ENCODE measurements at places on chromosomes 3 and 15.

- DNase-seq: no peak
Measured at GRCh38 chr3:161821591-161821990, 325.0 kb downstream of the OTOL1 start.

DNA sequence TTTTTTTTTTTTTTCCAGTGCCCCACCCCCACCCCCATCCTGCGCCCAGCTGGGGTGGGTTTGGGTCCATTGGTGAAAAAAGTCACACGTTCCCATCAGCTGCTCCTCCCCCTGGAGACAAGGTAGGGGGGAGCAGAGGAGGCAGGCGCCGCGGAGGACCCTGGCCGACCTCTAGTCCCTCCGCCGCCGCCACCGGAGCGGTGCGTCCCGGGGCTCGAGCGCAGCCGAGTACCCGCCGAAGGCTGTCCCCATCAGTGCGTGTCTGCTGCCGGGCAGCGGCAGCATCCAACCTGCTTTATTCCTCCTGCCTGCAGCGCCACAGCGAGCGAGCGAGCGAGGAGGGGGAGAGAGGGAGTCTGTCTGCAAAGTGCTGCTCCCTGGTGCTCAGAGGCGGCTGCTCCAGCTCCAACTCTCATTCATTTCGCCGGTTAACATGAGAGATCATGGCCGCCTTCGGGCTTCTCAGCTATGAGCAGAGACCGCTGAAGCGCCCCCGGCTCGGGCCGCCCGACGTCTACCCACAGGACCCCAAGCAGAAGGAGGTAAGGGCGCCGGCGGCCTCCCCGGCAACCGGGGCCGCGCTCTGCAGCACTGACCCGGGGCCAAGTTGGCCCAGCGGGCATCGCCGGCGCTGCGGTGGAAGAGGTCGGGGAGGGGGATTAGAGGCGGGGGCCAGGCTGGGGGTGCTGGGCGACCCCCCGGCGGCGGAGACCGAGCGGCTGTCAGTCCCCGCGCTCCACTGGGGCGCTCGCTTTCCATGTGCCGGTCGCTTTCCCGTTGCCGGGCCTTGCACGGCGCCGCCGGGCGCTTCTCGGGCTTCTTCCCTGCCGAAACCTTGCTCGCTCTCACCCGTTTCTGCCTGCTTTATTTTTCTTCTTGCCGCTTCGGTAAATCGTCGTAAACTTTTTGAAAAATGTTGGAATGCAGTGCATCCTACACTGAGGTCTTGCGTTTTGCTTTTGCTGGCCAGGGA, 1.3 kb downstream of the MED12L start:
- peak; percentile 78 for DNase-seq

DNA sequence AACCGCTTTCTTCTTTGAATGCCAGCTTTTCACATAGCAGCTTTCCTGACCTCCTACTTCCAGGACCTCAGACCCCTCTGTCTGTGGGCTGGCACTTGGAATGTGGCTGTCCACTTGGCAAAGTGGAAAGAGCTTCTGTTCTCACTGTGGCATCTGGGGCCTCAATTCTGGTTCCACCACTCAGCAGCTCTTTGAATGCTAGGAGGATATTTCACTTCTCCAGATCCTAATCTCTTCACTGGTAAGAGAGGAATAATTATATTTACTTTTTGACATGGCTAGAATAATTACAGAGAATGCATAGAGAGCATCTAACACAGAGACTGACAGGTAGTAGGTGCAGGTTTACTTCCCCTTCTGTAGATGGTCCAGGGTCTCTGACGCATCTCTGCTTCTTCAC, 405.9 kb downstream of the LPP start:
- no peak for DNase-seq

GRCh38 chr3:150308037-150308319, 100.1 kb upstream of the TSC22D2 start:
- no peak for DNase-seq

DNA sequence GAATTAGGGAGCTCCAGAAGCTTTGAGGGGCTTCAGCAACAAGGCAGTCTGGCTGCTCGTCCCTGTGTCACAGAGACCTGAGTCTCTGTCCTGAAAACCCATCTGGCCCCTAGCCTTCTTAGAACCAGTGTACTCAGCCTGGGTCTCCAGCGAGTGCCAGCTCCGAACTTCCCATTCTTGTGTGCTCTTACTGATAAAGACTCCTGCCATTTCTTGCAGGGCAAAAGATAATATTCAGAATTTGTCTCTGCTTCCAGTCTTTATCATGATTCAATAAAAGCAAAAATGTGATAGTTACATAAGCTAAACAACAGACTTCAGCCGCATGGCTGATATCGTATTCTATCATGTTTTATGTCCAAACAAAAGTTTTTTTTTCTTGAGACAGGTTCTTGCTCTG, 36.0 kb upstream of the BCL2A1 start:
- DNase-seq: no peak

DNA sequence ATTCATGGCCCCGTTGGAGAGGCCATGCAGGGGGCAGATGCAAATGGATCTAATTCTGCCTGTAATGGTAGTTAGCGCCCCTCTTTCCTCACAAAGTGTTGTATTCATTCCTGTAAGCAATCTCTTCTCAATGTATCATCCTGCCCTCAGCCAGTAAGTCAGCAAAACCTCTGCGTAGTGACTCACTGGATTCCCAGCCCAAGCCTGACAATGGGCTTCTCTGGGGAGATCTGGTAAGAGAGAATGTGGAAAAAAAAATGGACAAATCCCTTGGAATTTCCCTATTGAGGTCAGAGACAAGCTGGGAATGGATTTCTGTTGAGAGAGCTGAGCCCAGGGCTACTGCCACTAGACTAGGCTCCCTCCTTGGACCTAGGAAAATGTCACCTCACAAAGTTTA, 25.4 kb downstream of the ADPGK start:
- no peak for DNase-seq

Data from HEK293T (cell line).